ENCODE measurements at places on chromosomes 5 and 9.

GRCh38 chr9:133146746-133147411, 16.8 kb downstream of the GBGT1 start:
- no peak for DNase-seq

GRCh38 chr5:80763873-80764647, 109.3 kb upstream of the DHFR start:
- DNase-seq = no peak

GRCh38 chr5:94857111-94857510, 238.6 kb downstream of the SLF1 start:
- no peak for DNase-seq

DNA sequence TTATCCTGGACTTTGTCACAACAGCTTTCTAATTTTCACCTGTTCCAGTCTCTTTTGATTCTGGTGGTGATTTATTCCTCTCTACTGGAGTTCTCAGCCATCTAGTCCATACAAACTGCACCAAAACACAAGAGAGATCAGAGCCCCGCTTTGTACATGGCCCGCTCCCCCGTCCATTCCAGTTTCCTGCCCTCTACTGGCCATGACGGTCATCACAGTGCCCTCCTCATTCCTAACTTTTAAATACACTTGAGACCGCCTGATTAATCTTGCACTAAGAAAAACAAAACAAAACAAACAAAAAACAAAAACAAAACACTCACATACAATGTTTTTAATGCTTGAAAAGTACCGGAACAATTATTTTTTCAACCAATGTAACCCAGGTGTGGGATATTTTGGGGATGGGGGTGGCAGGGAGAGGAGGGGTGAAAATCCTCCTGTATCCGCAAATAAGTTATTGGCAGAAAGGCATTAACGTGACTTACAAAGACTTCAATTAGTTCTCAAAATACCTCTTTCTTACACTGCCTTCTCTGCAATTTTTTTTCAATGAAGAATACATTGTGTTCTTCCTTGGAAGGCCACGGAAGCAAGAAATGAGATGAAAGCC, 84.8 kb upstream of the PAM start:
- DNase-seq = no peak

DNA sequence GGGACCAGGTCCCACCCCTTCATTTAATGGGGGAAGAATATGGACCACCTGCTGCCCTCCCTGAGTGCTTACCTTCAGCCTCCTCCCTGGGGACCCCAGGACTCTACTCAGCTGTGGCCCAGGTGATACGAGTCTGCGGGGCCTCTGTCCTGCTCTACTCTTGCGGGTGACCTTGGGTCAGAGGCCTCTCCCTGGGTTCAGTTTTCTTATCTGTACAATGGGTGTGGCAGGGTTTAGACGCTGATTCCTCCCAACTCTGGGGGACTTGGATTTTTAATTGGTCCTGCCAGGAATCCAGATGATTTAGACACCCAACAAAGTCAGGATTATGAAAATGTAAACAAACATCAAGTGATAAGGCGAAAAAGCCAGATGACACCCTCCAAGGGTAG, 25.0 kb downstream of the FAM163B start:
- DNase-seq = no peak

GRCh38 chr9:14179449-14179848, 134.5 kb downstream of the NFIB start:
- no peak for DNase-seq

DNA sequence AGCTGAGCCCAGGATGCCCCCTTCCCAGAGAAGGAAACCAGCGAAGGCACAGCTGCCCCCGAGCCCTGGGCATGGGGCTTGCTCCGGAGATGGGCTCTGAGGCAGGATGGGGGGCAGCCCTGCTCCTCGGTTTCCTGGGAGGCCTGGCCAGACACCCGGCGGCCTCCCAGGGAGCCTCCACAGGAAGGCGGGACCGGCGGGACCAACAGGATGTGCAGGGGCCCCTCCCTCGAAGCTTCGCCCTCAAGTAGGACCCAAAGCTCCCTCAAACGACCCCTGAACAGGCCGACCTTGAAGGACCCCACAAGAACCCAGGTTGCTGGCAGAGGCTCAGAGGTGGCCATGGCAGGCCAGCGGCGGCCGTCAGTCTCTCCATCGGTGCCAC, 11.7 kb downstream of the EXD3 start:
- DNase-seq = no peak

GRCh38 chr5:67176936-67177335, 19.7 kb downstream of the CD180 start:
- no peak for DNase-seq

GRCh38 chr5:15385037-15385436, 114.9 kb upstream of the FBXL7 start:
- no peak for DNase-seq

DNA sequence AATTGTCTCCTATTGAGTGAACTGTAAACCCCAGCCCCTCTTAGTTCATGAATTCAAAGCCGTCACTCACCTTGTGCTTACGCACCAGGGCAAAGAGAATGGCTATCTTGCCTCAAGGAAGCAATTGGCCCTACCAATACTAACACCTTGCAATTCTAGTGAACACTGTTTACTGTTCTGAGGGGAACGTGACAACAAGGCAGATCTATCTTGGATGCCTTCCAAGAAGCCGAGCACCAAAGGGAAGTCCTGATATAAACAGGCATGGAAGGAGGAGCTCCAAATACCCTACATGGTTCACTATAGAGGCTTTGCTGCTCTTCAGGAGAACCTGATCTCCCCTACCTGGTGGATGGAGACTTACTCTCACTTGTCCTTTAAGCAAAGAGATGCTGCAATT, 1.7 kb upstream of the PLPPR1 start:
- DNase-seq = no peak

DNA sequence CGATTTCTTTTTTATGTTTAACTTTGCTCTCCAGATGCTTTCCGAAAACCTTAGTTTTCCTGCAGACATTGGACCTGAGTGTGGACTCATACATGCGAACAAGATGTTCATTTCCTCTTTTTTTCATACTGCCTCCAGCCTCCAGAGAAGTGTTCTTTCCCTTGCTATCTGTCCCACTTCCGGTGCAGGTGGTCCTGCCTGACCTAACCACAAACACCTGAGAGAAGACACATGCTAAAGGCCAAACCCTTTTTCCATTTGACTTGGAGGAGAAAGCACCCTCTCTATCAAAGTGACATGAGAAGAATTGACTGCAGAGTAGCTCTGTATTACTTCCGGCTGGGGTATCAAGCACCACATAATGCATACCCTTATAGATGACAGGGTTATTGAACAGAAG, 334.0 kb downstream of the ARHGEF28 start:
- no peak for DNase-seq

All from non-pigmented ciliary epithelial cell (primary cell).